H1 (cell line): ENCODE measurements at places on chromosomes 3 and 15.

- DNase-seq, result peak; percentile 45
These were observed 1.1 kb downstream of the CHCHD4 start for GRCh38 chr3:14123308-14124222.

DNA sequence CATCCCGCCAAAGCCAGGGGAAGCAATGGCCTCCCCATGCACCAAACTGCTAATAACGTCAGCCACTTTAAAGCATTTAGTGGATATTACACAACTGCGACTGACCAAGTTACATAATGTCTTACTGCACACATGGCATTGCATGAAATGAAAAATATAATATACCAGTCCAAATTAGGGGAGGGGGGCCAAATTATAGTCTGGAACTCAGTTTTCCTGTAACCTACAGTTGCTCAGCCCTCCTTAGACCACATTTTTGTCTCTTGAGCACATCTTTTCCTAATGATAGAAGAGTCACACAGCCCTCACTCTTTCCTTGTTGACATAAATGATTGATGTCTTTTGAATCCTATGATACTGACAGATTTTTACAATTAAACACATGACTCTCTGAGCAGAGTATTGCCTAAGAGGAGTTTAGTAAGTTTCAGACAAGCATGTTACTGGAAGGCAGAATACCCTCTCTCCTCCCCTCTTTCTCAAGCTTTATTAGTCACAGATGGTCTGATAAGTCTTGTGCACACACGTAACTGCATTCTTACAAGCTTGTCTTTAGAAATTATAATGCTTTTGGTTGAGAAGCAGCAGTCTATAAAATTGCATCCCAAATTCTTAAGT lies 1.1 kb upstream of the PLD1 start:
- DNase-seq, result no peak

DNA sequence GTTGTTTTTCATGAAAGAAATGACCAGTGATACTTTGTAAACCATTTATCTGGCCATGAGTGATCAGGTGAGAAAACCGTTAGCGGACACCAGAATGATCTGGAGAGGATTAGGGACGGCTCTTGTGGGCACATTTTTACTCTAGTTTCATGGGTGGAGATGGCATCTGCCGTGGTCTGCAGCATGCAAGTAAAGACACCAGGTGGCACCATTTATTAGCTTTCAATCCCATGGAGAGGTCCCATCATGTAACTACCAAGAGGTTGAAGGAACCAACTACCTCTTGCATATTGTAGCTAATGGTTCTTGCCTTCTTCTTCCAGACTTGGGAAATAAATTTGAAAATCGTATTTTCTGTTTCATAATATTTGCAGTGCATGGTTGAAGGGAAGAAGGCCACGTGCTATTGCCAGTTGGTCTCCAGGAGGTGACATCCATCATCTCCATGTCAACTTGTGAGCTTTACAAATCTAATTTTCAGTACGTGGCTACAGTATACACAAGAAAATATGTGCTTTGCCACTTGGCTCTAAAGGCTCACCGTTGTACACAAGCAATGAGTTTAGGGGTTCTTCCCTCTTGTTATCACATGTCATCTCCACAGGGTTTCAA lies 1.5 kb upstream of the MAPKBP1 start:
- DNase-seq, result no peak

GRCh38 chr3:167814441-167814951 lies 79.0 kb downstream of the SERPINI1 start:
- no peak for DNase-seq

DNA sequence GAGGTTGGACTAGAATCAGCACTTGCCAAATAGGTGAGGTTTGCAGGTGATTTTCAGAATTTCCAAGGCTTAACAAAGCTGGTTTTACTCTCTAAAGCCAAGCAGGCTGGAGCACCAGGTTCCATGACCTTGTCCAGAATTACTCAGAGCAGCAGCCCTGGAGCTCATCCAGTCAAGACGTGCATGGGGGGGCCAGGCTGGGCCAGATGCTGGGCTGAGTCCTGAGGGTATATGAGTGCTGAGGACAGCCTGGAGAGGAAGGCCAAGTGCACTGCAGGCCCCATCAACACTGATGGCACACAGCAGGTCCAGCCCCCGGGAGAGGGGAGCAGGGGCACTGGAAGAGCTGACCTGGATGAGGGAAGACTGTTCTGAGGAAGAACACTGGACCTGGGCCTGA lies 3.0 kb upstream of the TXNRD3 start:
- DNase-seq, result no peak

GRCh38 chr3:72571052-72571451 lies 277.2 kb downstream of the SHQ1 start:
- DNase-seq, result no peak

GRCh38 chr15:70761931-70762468 lies 1.4 kb downstream of the UACA start:
- DNase-seq, result no peak

- DNase-seq, result no peak
These were observed 1.1 kb downstream of the NPTN start for GRCh38 chr15:73631915-73632669.

DNA sequence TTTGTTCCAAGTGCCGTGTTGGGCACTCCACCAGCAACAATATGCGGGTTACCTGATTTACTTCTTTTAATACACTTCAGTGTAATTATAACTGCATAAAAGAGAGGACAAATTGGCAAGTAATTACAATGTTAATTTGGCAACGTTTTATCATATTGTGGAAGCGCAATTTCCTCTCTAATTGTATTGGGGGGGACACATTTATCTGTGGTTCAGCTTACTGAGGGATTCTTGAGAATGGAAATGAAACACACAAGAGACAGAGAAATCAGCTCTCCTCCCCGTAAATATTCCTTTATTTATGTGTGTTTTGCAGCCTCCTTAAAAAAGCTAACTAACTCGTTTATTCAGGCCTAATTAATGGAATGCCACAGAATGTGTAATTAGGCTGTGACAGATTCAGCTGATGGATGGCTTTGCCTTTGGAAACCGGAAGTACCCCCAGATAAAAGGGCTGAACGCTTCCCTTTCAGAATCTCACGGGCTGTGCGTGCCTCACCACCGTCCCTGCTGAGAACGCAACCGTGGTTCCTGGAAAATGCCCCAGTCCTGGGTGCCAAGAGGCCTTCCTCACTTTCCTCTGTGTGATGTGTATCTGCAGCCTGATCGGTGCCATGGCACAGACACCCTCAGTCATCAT lies 247.1 kb upstream of the ST8SIA2 start:
- no peak for DNase-seq

DNA sequence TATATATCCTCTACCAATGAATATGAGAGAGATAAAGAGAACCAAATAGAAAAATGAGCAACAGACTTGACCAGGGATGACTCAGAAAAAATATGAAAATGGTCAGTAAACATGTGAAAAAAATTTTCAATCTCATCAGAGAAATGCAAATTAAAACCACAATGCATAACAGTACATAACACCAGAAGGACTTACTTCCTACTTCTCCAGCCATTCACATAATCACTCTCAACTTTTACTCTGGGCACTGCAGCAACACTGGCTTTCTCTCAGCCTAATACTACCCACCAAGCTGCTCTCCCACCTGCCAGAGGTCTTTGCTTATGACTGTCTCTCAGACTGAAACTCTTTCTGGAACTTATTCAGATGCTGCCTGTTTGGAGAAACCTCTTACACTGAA lies 49.4 kb downstream of the DPH6 start:
- no peak for DNase-seq

- no peak for DNase-seq
These were observed 95.3 kb downstream of the FMN1 start for GRCh38 chr15:33099213-33099612.

- DNase-seq, result no peak
These were observed 144.1 kb upstream of the TPRG1 start for GRCh38 chr3:189027626-189028155.

GRCh38 chr3:54696313-54696712 lies 231.5 kb downstream of the LRTM1 start:
- no peak for DNase-seq

DNA sequence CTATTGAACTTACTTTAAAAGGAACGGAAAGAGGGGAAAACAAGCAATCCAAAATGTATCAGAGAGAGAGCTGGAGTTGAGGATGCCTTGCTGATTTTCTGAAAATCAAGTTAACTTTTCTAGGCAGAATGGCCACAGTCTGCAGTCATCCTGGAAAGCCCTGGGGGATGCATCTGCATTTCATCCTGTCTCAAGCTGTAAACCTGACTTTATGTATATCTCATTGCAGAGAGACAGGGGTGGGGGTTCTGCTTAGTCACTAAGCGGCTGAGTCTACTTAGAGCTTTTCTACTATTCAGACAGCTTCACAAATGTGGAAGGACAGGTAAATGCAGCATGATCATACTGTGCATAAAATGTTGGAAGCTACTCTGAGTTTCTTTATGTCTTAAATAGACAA lies 41.4 kb downstream of the MRPS25 start:
- DNase-seq, result no peak

DNA sequence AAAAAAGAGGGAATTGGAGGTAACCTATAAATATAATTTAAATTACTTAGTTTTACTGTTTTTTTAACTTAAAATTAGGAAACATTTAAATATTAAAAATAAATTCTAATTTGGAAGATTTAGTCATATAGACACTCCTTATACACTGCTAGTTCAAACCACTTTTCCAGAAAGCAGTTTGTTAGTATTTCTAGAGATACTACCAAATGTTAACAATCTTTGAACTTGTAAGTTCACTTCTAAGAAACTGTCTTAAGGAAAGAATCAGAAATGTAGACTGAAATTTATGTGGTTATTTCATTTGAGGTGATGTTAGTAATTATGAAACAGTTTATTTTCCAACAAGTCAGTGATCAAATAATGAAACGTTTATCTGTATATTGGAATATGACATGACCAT lies 22.7 kb downstream of the CTDSPL2 start:
- DNase-seq, result no peak

GRCh38 chr3:15535732-15536131 lies 14.2 kb upstream of the COLQ start:
- DNase-seq, result no peak

GRCh38 chr15:28021281-28022039 lies 77.7 kb downstream of the OCA2 start:
- DNase-seq, result peak; percentile 44

DNA sequence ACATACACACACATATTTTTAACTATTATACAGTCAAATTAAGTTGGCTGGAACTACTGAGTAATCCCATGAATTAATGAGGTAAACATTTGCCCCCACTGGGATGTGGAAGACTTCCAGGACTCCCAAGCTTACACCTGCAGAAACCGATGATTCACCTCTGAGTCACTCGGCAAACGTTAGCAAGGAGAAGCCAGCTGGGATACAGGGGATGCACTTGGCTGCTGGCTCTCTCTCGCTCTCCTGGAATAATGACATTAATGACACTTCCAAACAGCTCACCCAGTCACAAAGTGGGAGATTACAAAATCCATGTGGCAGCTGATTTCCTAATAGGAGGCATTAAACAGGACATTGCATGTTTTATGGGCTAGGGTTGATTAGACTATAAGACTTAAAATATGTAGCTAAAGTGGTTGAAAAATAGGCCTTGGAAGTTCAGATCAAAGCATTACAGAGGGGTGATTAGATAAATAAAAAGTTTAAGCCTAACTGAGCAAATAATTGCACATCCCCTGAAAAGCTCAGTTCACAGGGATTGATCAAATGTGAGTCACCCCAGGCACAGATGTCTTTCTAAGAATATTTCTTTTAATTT lies 500.9 kb downstream of the SOX2 start:
- DNase-seq, result no peak

DNA sequence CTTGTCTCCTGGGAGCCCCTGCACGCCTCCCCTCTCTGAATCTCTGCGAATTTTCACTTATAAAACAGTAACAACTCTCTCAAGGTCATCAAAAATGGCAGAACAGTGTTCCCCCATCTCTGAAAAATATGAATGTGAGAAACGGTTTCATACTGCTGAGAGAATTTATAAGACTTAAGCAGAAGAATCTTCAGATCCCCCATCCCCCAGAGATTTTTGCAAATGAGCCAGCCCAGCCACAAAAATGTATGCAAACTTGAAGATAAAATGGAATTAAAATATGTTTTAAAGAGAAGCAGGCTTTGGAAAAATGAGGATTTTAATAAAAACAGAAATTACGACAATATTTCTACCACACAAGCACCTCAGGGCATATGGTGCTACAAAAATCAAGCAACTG lies 173.0 kb downstream of the STT3B start:
- no peak for DNase-seq

GRCh38 chr3:51559411-51559888 lies 20.9 kb downstream of the RAD54L2 start:
- no peak for DNase-seq

DNA sequence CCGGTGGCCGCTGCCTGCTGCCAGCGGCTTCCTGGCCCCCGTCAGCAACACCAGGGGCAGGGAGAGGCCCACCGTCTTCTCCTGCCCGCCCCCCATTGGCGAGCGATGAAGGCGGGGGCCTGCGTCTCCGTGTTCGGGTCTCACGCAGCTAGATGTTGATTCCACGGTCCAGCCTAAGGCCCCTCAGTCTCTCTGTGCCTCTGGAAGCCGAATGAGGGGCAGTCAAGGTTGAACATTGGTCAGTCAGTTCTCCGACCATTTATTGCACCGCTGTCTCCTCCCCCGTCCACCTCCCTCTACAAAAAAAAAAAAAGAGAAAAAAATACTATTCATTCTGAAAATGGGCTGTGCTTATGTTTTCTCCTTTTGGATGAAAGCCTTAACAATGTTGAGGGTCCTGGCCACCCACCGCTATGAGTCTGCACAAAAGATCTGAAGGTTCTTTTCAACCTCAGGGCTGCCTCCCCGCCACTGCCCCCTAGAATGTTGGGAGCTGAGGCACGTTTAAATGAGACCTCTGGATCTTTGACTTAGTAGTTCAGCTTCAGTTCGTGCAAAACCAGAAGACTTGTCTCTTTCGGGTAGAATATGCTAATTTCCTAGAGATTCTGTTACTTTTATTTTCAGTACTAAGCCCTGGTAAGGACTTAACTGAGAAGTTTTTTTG lies 736 bp downstream of the IREB2 start:
- DNase-seq, result no peak

DNA sequence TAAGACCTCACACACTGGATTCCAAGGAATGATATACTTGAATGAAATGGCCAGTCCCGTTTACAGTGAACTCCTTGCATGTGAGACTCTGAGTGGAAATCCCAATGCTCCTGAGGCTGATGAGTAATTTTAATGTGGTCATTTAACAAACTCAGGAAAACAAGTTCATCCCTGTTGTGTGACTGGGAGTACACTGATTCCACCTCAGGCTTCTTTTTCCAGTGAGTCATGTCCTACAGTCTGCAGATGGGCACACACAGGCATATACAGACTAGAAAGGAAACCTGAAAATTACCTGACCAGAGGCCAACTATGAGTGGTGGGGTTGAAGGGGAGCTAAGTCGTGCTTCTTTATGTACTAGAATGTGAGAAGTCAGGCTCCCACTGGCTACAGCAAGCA lies 5.8 kb downstream of the SQOR start:
- DNase-seq, result no peak

- no peak for DNase-seq
These were observed 61.8 kb downstream of the GLDN start for GRCh38 chr15:51403072-51403878.

GRCh38 chr3:111747490-111747889 lies 111.6 kb upstream of the PHLDB2 start:
- no peak for DNase-seq

DNA sequence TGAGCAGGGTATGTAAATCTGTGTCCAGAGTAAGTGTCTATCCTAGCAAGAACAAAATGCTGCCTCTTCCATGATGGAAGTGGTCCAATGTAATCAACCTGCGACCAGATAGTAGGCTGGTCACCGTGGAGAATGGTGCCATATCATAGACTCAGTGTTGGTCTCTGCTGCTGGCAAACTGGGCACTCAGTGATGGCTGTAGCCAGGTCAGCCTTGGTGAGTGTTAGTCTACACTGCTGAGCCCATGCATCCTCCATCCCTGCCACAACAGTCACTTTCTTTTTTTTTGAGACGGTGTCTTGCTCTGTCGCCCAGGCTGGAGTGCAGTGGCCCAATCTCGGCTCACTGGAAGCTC lies 69.3 kb downstream of the CHRD start:
- DNase-seq, result no peak
